ENCODE measurements at places on chromosomes 2 and 18. TPM values are rescaled to one million over a fixed set of nuclear protein-coding genes. Genes with fewer than 3 reads are reported as not detected.

The ID2 gene
- total RNA-seq = 271 TPM

The NRP2 gene
- 1.6 TPM for total RNA-seq

The CFAP65 gene
- not detected for total RNA-seq

The TMX3 gene
- 38.9 TPM for total RNA-seq

DNA sequence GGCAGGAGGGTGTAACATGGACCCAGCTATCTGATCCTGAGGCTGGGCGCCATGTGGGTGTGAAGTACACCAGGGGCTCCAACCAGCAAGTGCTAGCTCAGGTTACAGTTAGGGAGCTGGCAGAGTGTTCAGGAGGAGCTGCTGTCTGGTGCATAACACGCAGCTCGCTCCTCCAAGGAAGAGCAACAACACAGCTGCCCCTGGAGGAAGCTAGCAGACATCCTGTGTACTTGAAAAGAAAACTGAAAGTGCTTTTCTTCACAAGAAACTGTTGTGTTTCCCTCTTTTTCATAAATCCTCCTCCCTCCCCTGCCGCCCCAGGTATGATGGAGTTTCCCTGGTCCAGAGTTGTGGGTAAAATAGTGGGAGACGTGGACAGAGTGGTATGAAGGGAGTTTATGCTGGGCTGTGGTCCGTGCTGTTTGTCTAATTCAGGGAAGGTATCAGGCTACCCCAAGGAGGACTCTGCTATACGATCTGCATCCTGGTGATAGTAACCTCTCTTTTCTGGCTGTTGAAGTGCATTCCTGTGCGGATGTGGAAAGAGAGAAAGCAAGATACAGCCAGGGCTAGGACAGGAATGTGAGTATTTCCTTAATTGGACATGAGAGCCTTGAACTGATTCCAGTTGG lies 6.1 kb upstream of the LBH start:
- DNase-seq = no peak

DNA sequence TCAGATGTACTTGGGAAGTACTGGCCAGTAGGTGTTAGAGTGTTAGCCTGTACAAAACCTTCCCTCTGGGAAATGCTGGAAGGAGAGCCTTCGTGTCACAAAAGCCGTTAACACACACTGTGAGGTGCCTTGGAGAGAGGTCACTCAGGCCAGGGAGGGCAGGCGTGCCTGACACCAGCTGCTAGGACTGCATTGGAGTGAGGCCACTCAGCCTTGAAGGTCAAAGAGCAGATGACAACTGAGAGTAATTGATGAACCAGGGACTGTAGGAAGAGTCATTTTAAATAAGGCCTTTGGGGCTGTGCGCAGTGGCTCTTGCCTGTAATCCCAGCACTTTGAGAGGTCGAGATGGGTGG lies 45.4 kb downstream of the ASAP2 start:
- DNase-seq = no peak

DNA sequence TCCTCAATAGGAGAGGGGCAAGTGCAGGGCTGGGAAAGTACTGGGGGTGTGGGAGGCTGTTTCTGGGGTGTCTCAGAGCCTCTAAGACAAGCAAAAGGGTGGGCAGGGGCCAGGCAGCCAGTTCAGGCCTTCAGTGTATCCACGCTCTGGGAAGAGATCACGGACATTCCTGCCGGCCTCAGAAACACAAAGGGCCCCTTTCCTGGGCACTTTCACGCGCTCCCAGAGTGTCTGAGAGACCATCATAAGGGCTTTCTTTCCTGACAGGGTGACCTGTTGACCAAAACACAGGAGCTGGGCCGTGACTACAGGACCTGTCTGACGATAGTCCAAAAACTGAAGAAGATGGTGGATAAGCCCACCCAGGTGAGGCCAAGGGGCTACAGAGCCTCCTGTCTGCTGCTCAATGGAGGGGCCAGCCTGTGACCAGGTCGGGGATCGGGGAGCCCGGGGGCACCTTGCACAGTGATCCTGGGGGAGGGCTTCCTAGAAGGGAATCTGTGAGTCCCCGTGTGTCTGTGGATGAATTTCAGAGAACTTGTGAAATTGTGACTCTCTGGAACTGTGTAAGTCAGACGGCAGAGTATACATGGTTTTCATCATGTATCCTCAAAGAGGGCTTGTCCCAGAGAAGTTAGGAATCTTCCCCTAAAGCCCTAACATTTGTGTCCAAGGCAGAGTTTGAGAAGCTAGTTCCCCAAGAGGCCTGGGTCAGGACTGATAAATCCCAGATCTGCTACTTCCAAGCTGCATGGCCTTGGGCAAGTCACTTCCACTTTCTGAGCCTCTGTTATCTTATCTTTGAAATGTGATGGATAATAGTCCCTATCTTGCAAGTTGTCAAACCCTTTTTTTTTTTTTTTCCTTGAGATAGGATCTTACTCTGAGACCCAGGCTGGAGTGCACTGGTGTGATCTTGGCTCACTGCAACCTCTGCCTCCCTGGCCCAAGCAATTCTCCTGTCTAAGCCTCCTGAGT lies 1.8 kb downstream of the GNLY start:
- no peak for DNase-seq
